ENCODE measurements at places on chromosomes 3 and 15.
A peak's percentile ranks its signal among the peaks of the same experiment; 100 is the strongest.

DNA sequence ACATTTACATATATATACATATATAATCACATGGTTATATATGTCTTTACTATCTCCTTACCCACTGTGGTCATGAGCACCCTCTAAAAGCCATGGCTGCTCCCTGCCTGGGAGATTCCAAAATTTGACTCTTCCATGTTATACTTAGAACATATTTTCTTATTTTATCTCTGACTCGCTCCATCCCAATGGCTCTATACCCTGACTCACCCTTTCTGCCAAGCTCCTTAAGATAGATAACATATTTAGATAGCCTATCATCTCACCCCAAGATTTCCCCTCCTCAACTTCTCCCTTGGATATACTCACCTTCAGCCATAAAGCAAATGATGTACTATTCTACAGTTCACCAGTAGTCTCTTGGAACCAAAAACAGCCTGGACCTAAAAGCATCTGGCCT, 65.1 kb downstream of the CD200R1L start:
- no peak for DNase-seq

DNA sequence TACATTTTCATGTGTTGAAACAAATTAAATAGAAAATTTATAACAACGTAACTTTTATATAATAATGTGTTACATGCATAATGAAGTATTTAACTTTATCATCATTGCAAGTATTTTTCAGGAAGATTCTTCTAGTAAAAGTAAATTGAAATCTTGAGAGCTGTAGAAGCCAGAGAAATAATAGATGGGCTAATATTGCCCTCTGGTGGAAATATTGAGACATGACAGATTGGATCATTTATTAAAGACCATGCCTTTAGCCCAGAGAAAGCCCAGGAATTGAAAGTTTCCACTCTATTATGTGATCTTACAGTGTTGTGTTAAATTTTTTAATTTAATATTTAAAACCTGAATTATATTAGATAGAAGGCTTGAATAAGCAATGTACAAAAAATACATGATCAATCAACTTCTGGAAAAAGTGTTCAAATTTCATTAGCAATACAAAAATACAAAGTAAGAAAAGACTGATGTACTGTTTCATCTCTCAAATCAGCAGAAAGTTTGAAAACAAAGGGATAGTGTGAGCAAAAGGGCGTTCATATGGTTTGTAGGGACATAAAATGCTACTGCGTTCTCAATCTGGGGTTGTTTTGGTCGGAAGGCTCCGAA, 52.7 kb upstream of the SPTSSB start:
- DNase-seq: peak; percentile 22

GRCh38 chr3:113167825-113168801, 43.2 kb upstream of the BOC start:
- no peak for DNase-seq

DNA sequence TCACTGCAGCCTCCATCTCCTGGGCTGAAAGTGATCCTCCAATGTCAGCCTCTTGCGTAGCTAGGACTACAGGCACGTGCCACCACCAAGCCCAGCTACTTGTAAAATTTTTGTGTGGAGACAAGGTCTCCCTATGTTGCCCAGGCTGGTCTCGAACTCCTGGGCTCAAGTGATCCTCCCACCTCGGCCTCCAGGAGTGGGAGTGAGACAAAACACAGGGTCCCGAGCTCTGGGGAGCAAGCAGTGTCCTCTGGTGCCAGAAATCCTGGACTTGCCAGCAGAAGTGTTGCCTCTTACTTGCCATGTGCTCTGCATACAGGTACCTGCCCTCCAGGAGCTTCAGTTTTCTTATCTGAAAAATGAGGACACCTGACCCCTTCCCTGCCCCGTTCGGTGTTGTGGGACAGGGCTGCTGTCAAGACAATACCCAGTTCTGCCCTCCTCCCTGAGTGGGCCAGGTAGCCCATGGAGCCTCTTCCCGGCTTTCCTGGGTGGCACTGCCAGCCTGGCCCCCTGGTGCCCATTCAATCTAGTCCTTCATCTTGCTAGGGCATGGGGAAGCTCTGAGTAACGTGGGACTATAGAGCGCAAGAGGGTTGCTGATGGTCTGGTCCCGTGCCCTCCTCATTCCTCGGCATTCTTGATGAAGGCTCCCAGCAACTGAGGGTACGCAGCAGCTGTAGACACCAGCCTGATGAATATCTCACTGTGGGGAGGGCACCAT, 164.6 kb downstream of the GOLGA6L4 start:
- no peak for DNase-seq

GRCh38 chr3:20047976-20048883, 8.0 kb downstream of the KAT2B start:
- DNase-seq: no peak

DNA sequence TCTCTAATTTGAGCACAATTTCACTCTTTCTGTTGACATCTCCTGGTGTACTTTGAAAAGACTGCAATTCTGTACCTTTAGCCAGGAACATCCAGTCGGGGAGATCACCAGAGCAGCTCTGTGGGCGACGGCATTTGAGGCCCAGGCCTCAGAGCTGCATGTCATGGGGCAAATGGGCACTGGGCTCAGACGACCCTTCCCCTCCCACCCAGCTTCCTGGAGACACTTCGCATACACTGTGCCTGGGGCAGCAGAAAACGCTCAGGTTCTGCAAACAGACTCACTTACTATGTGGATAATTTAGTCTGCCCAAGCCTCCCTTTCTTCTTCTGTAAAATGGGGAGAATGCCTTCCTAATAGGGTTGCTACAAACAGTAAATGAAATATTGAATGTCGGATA, 96.9 kb downstream of the HMG20A start:
- DNase-seq: no peak

GRCh38 chr3:53812434-53812833, 33.8 kb downstream of the CHDH start:
- DNase-seq: no peak

Measured in GM20000 (cell line).